ENCODE measurements at places on chromosomes 6 and 20.

GRCh38 chr6:132954936-132955335 lies 140.6 kb downstream of the RPS12 start:
- DNase-seq, result no peak

- no peak for DNase-seq
Observed at GRCh38 chr6:153831350-153832078, 207.5 kb upstream of the OPRM1 start.

DNA sequence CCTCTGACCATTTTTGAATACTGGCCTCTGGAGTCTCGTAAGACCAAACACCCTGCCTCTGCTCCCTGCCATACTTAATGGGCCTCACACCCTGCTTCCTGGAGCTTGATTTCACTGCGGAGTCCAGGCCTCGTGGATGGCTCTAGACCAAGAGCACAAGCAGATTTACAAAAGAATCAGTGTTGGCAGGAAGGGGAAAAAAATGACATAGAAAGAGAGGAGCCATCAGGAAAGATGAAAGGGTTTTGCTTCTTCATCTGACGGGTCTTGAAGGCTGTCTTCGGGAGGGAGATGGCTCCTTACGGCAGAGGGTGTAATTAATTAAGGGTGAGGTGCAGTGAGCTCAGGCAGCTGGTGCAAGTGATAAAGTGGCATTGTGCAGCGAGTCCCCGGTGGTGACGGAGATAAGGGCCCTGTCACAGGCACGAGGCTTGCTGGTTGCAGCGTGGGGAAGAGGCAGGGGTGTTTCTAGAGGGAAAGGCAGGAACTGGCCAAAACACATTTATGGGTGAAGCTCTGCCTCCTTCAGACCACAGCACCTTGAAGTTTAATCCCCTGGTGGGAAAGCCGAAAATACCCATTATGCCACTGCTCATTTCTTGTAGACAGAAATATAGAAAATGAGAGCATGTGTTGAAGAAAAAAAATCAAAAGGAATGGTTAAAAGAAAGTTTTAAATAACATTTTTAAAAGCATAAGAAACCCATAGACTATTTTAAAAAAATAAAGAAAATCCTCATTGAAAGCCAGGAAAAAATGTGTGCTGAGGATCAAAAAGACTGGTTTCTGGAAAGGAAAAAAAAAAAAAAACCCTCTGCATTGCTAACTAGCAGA lies 128.6 kb upstream of the LRFN2 start:
- DNase-seq, result no peak

DNA sequence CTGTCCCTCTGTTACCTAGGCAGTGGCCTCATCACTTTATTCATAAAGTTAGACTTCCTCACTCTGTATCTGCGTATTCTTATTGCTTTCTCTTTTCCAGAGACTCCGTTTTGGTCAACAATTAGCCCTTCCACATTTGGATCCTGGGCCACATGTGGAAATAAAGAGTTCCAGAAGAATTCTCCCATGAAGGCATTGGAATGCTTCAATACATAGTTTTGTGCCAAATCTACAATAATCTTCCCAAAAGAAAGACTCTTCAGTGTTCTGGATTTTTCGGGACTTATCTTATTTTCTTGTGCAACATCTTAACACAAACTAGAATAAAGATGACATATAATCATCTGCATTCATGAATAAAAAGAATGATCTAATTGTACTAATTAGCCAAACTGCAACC lies 187.7 kb upstream of the BMP2 start:
- no peak for DNase-seq

DNA sequence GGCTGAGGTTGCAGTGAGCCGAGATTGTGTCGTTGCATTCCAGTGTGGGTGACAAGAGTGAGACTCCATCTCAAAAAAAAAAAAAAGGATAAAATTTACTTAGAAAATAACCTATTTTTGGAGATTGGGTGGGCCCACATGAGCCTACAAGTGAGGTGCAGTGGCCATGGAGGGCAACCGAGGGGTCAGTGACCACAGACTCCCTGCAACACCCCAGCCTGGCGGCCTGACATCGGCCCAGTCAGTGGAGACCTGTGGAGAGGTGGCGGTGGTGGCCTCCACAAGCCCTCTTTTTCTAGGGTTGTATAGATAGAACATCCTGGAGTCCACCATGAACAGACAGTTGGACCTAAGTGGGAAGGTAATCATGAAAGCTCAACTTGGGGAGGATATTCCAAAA lies 52.7 kb downstream of the BTBD9 start:
- DNase-seq, result no peak

DNA sequence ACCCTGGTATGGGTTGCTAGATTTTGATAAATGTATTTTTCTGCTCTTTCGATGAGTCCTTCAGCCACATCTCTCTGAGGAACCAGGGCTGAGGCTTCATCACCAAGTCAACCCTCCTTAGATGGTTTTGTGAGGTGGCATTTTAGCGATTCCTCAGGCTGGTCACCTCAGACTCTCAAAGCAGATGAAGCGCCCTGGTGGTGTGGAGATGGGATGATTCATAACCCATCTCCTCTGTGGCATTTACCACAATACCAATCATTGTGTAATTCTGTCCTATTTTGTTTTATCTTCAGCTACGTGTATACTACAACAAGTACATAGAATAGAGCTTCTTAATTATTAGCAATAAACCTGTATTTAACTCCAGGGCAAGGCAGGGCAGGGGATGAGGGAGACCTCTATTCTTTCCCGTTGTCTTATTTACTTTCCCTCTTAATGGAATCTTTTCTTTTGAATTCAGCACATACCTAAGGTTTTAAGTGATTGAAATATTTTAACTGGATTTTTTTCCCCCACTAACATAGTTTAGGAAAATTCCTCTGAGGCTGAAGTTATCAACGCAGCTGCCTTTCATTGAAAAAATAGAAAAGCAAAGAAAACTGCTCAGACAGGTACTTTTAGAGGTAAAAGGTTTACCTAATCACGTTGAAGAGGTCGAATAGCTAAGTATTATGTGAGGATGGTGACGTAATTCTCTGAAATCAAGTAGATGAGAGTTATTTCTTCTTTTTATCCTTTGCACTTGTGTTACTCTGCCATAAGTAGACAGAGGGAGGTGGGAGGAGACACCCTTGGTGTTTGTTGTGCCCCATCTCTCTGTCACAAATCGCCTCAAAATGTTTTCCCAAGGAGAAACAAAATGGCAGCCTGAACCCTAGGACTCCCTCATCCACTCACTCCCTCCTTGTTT lies 57.4 kb upstream of the EDN3 start:
- no peak for DNase-seq

DNA sequence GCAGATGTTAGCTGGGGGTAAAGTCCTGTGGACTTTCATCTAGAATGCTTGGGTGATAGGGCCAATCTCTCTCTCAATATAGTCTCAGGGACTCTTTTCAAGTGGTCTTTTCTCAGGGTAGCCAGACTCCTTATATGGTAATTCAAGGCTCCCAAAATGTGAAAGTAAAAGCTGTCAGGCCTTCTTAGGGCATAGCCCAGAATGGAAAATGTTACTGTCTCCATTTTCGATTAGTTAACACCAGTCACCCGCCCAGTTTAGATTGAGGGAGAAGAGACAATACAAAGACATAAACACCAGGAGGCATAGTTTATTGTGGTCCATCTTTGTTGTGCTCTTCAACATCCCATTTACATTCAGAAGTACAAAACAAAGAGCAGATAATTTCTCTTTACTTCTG lies 295.8 kb downstream of the EPHA7 start:
- DNase-seq, result no peak

DNA sequence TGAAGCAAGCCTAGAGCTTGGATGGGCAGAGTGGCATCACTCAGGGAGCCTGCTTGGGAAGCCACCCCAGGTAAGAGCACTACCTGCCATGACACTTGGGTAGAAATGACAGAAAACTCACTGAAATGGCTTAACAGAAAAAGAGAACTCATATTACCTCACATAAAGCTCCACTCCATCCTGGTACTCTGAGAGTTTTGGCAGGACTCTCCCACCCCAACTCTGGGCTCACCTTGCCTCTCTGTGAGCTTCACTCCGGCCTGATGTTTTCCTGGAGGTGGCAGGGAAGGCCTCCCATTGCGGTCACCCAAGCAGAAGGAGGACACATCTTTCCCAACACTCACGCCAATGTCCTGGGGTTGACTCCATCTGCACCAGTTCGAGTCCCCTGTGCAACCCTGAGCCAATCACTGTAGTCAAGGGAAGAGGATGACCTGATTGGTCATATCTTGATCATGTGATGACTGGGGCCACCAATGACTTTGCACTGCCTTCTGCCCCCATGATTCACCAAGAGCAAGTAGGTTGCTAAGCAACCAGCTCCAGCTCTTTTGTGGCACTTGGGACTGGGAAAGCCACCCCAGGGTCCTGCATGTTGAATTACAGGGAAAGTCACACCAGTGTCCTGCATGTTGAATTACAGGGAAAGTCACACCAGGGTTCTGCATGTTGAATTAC lies 446.1 kb upstream of the SULF2 start:
- no peak for DNase-seq

DNA sequence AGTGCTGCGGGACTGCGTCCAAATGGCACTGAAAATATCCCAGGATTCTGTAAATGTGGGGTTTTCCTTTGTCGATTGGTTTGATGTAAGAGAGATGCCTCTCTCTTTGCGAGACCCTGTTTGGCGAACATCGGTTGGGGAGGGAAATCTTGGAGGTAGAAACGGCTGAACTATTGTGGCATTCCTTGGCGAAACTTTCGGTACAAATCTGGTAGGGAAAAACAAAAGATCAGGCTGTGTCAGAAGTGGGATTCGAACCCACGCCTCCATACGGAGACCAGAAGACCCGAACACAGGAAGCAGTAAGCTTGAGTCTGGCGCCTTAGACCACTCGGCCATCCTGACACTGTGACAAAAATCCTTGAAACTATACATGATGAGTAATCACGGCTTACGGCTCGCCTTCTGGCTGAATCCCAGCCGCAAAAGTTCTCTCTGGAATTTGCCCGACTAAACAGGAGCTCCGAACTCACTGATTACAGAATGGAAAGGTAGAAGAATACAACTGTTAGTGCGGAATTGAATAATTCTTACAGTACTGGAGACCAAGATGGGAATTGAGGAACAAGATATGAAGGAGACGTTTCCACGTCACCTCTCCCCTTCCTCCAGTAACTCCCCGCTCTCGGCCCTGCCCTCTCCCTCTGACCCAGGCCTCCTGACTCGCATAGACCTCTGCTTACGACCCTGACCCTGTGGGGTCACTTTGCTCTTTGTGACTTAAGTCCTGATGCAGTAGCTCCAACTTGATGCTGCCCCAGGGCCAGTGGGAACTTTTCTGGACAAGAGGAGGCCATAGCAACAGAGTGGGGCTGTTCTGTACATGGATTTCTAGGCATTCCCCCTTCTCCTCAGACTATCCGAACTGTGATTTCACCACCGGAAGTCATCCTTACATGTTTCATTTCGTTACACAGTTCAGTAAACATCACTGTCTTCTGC lies 132.8 kb upstream of the ZNF184 start:
- DNase-seq, result no peak

DNA sequence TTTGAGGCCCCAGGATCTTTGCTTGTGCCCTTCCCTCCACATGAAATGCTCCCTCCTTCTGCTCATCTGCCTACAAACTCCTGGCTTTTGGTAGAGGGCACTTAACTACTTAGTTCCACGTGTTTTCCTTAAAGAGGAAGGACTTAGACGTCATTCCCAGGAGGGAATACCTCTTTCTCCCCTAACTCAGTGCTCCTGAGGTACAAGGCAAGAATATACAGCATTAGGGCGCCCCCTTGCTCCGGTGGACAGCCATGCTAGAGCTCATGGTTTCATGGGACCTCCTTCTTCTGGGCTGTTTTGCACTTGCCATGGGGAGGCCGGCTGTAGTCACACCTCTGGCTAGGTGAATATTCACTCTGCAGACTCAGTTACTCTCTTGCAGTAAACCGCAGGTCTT lies 93.8 kb upstream of the LY86 start:
- no peak for DNase-seq

- DNase-seq, result no peak
Observed at GRCh38 chr6:56851074-56851473, 103.8 kb upstream of the BEND6 start.

DNA sequence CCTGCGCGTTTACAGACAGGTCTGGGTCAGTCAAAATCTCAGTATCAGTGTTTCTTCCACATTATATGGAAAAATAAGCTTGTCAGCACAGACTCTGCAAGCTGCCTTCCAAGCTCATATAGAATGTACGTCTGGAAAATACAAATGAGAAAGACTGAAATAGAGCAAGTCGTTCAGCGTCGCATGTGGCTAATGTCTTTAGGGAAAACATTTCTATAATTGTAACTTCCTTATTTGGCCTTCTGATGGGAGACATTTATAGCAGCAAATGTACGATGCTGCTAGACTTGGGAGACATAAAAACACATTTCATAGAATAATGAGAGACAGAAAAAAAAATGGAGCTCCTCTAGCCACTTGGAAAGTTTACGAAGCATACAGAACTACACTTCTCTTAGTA lies 122.2 kb downstream of the KIF16B start:
- no peak for DNase-seq

GRCh38 chr6:30725713-30726505 lies 5.8 kb downstream of the TUBB start:
- DNase-seq, result no peak

- DNase-seq, result no peak
Observed at GRCh38 chr20:53296451-53297153, 297.0 kb downstream of the ZNF217 start.

- no peak for DNase-seq
Observed at GRCh38 chr6:107115695-107116327, 496 bp upstream of the BEND3 start.

GRCh38 chr20:44067650-44068081 lies 119.3 kb downstream of the JPH2 start:
- no peak for DNase-seq

- DNase-seq, result no peak
Observed at GRCh38 chr6:110468731-110469130, 7.7 kb downstream of the SLC22A16 start.

DNA sequence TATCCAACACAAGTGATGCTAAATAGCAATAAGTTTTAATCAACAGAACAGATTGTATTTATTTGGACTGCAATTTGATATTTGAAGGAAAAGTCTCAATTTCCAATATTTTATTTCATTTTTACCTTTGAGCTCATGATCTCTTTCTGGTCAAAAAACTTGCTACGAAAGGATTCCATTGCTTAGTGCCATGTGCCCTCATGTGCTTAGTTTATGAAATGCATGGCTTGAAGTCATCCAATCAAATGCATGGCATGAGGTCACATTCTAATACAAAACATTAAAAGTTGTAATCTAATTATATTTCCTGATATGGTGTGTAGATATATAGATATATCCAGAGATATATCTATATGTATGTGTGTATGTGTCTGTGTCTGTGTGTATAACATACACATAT lies 321.2 kb upstream of the ADGRB3 start:
- no peak for DNase-seq
